ENCODE measurements at places on chromosomes 1 and 21.

- DNase-seq: no peak
These were observed 67.2 kb downstream of the UCK2 start for GRCh38 chr1:165894591-165894990.

DNA sequence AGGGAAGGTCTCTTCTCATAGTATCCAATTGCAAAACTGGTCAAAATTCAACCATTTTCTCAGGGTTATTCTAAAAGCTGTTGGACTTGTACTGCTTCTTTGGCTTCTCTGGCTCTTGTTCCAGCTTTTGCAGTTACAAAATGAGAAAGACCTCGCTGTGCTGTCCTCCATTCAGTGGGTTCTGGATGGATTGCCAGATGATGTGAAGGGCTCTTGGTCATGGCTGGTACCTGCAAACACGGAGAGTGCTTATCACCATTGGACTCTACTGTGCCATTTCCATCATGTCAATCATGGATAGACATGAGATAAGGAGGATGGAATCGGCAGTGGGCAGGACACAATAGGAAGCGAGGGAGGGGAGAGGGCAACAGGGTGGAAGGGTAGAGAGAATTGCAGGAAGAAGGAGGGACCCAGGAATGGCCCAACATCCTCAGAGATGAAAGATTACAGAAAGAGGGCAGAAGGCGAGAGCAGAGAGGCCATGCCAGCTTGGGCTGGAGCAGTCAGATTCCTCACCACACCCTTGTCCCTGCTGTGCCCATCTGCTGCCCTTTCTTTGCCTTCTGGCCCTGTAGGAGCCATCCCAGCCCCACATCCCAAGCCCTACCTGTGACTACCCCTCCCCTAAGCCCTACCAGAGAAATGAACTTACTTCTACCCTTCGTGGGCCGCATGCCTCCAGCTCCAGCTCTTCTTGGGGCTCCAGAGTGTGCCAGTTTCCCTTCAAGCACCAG, 70.3 kb downstream of the HIVEP3 start:
- no peak for DNase-seq

GRCh38 chr1:192732787-192733186, 76.1 kb upstream of the RGS2 start:
- no peak for DNase-seq

DNA sequence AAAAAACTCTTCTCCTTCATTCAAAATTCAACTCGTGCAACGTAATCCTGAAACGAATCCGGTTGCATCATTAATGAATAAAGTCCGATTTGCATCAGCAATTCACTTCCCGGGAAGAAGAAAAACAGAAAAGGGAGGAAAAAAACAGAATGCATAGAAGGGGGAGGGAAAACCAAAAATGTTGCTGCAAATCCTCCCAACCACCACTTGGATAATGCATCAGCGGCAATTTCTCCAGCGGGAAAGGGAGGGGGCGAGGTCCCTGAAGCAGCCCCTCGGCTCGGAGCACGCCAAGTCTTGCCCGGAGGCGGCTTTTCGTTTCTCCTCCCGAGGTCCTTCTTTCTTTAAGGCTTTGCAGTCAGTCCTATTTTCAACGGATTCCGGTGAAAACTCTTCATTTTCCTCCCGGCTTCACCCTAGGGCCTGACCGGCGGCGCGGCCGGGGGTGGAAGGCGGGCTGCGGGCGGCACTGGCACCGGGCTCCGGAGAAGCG, 723 bp downstream of the CDC42BPA start:
- DNase-seq: peak; percentile 74

DNA sequence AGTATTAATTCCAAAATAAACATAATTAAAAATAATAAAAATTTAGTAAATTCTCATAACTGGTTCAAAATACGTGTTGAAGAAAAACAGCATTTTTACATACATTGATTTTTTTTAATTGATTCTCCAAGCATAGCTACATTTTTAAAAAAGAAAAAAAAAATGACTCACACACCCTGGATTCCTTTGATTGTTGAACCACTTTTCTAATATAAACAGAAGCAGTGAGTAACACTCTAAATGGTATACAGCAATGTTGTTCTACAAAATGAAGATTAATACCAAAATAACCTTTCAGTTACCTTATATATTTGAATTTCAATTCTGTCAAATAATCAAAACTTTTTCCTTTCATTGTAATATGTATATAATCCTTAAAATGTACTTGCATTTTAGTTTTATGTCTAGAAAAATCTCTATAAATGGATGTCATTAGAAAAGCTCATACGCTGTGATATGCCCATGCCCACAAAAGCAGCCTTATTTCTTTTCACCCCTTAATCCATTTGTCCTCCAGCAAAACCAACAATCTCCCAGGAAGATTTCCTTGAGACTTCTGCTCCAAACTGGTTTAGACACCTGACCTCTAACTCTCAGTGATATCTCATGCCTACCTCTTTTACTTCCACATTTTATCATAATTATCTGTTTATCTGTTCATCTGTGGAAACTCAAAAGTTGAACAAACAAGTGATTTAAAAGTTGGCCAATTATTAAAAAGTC, 246.4 kb upstream of the NR5A2 start:
- DNase-seq: no peak

- DNase-seq: no peak
These were observed 101.9 kb upstream of the ZNF644 start for GRCh38 chr1:91123773-91124172.

GRCh38 chr1:219227360-219228057, 53.8 kb downstream of the LYPLAL1 start:
- DNase-seq: no peak

GRCh38 chr1:12064073-12064969, 1.2 kb downstream of the TNFRSF8 start:
- DNase-seq: no peak

DNA sequence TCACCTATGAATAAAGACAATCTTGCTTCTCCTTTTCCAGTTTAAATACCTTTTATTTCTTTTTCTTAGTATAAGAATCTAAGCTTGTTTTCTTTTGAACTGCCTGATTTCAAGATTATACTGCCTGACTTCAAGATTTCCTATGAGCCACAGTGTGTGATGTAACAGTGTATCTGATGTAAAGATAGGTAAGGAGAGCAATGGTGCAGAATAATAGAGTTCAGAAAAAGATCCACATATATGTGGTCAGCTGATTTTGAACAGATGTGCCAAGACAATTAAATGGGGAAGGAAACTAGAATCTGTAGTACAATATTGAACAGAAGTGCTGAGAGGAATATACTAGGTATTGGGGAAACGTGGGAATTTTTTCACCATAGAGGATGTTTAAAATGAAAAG, 21.0 kb downstream of the EXO1 start:
- no peak for DNase-seq

DNA sequence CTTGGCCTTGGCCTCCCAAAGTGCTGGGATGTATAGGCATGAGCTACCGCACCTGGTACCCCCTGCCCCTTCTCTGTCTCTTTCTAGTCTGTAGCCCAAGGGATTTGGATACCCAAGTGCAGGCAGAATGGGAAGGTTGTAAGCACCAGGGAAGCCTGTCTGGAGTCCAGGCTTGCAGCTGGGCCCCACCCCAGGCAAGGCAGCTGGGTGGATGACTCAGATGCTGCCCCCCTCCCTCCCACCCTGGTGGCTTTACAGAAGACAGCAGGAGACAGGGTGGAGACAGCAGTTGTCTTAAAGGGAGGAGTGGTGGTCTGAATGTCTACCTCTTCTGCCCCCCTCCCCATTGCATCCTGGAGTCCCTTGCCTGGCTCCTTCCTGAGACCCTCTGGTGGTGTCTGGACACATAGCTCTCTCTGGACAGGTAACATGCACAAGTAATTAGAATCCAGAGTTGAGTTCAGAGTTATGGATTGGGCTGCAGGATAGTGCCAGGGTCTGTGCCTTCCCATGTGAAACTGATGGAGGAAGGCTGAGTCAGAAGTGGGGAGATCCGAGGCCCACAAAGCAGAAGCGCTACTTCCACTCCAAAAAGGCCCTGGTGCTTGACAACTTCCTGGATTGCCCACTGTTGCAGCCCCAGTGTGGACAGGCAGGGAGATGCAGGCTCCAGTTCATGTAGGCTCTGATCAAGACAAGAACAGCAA, 5.1 kb downstream of the LMNA start:
- DNase-seq: no peak

All from putamen (tissue), 1 donor.